Kidney (tissue), 22 donors: ENCODE measurements at places on chromosomes 7 and 10.

DNA sequence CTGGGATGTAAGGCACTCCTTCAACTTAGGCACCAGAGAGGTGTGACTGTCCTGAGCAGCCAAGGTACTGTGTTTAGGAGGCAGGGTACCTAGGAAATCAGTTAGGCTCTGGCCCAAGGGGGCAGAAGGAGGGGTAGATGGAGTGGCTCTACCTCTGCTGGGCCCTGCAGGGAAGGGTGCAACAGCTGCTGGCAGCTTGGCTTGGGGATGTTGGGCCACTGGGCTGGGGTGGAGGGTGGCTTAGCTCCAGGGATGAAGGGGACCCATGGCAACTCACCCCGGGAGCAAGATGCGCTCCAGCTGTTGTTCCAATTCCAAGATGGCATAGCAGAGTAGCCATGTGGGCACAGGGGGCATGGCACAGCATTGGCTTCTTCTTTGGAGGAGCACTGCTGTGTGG lies 42.1 kb downstream of the NEURL1 start:
- DNase-seq = peak; percentile 48

DNA sequence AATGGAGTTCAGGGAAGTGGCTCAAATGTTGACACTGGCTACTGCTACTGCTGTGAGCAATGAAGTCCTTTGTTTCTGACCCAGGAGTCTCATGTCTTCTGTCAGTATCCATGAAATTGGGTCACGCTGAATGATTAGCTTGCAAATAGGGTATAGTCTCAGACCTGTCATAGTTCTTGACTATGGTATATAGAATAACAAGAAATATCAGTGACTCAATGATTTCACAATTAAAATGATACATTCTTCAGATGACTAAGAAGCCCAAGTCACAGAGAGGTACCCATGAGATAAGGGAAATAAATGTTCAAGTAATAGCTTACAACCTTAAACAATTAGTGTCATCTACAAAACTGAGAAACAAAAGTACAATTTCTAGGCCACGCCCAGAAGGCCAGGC lies 89.3 kb downstream of the LYZL2 start:
- no peak for DNase-seq

GRCh38 chr7:67857698-67858097 lies 861.1 kb downstream of the TYW1 start:
- DNase-seq = no peak

DNA sequence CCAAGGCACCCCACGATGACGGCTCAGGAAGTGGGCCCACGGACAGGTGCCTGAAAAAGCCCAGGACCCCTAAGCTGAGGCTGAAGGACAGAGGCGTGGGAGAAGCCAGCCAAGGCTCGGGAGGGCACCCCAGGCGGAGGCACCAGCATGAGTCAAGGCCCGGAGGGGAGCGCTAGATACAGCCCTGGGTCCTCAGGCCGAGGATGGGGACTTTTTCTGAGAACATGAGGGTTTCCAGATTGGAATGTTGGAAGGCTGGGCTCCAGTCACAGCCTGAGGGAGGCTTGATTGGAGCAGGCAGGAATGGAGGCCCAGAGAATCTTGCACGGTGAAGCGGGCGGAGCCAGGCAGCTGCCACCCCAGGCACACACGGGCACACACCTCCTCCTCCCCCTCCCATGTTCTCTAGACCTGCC lies 19.0 kb upstream of the ELFN1 start:
- no peak for DNase-seq

DNA sequence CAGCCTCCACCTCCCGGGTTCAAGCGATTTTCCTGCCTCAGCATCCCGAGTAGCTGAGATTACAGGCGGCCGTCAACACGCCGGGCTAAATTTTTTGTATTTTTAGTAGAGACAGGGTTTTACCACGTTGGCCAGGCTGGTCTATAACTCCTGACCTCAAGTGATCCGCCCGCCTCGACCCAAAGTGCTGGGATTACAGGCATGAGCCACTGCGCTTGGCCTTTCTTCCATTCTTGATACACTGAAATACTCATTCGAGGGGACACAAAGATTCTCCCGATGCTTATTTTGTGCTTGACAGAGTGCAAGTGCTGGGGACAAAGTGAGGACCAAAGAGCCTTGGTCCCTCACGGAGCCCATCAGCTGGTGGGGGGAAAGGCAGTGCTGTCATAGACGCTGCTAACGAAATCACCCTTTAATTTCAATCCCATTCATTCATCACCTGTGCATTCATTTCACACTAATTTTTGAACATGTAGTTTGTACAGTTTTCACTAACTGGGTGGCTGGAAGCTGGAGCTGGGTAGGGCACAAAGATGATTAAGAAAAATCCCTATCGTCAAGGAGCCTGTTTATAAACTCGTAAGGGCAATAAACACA lies 621 bp upstream of the FAM133B start:
- DNase-seq = no peak

- DNase-seq = no peak
Observed at GRCh38 chr10:3119796-3120459, 52.6 kb downstream of the PFKP start.
